Activated T-cell treated with anti-CD3 and anti-CD28 coated beads, Interleukin-2, amount 50 U/mL, for 4 hours (primary cell): ENCODE measurements at places on chromosomes 13 and 19. TPM values are rescaled to one million over a fixed set of nuclear protein-coding genes. Genes with fewer than 3 reads are reported as not detected.

The SCGB2B2 gene
- total RNA-seq = 0.65 TPM

The PABPC3 gene
- 0.38 TPM for total RNA-seq

The KLHL1 gene
- total RNA-seq = not detected

The ADM5 gene
- total RNA-seq = 20.8 TPM

The CBY2 gene
- total RNA-seq = not detected
